ENCODE measurements at places on chromosomes 6 and 20.

DNA sequence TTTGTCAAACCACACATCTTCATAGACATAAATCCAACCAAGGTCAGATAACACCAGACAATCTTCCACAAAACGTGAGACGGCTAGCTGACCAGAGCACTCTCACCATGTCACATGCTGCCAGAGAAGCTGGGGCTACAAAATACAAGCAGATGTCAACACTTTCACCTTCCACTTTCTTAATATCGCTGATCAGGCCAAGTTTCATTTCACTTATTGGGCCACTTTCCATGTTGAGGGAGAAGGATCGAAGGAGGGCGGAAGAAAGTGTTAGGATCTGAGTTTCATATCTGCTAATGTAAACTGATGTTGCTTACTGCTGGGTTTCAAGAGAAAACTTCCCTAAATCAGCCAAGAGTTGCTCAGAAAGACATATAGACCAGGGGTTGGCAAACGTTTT lies 177.0 kb upstream of the PRDM1 start:
- DNase-seq, result no peak

GRCh38 chr20:62635852-62636251 lies 6.5 kb upstream of the SLCO4A1 start:
- no peak for DNase-seq

DNA sequence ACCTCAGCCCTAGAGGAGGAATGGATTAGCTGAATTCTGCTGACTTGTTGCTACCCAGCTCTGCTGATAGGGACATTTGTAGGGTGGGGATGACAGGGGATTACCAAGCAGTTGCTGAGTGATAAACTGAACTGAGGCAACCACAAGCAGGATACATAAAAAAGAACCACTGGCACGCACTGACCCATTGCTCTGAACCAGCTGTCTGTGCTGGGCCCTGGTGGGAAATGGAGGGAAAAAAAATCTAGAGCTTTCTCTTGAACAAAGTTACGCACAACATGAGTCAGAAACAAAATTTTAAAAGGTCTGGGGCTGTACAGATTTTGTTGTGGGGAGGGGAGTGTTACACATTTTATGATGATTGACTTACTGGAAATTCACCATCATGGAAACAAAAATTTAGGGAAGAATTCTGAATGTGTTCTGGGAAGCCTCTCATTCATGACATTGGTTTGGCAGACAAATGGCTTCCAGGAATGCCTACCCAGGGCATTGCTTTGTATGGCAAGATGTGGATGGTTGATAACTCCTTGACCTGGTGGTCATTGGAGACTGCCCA lies 37.7 kb downstream of the FOXO3 start:
- DNase-seq, result no peak

DNA sequence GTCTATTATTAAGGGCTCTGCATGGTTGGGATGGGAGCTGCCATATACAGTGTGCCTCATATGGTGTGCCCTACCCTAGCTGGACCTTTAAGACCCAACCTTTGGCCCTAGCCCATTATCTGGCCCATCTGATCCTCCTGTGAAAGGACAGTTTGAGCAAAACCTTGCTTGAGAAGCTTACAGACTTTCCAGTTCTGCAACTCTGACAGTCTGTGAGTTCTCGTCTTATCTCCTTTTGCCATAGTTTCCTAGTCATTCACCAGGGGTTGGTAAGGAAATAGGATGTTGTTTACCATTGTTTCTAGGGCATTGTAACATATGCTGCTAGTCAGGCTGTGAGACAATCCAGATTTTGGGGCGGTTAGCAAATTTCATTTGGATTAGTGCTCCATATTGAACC lies 17.2 kb downstream of the CTNNBL1 start:
- DNase-seq, result no peak

Data from activated naive CD4-positive, alpha-beta T cell treated with anti-CD3 and anti-CD28 coated beads, Interleukin-2, amount 50 U/mL, for 16 hours (primary cell).